ENCODE measurements at places on chromosomes 7 and 10.

DNA sequence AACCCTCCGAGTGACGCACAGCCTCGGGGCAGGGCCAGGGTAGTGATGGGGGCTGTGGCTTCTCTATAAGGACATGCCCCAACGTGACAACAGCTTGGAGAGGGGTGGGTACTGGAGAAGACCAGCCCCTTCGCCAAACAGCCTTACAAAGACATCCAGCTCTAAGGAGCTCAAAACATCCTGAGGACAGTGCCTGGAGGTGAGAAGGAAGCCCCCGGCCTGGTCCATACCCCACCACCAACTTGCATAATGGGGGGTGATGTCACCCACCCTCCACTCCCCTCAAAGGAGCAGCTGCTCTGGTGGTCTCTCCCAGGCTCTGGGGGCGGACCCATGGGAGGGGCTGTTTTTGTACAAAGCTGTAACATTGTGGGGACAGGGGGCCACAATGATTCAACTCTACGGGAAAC lies 15.1 kb downstream of the PRSS2 start:
- DNase-seq: no peak

GRCh38 chr10:55274367-55274766 lies 473.3 kb upstream of the PCDH15 start:
- no peak for DNase-seq

- DNase-seq: no peak
Measured at GRCh38 chr7:78662939-78663338, 790.5 kb downstream of the MAGI2 start.

GRCh38 chr7:112199035-112199655 lies 7.1 kb downstream of the DOCK4 start:
- DNase-seq: no peak

DNA sequence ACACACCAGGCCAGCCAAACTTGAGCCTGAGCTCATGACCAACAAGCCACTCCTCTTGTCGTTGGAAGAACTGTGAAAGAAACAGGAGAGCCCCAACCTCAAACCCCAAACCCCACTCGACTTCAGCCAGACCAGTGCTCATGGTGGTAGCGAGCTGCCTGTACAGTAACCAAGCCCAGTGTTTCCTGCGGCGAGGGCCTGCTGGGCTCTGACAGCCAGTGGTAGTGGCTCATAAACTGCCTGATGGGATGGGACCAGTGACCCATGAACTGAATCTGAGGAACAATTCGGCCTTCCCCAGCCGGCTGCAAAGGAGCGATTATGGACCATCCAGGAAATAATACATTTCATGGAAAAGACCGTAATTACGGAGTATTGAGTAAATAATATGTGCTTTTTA lies 191.9 kb downstream of the RPS24 start:
- no peak for DNase-seq

GRCh38 chr7:8204339-8205030 lies 57.5 kb downstream of the ICA1 start:
- DNase-seq: no peak

DNA sequence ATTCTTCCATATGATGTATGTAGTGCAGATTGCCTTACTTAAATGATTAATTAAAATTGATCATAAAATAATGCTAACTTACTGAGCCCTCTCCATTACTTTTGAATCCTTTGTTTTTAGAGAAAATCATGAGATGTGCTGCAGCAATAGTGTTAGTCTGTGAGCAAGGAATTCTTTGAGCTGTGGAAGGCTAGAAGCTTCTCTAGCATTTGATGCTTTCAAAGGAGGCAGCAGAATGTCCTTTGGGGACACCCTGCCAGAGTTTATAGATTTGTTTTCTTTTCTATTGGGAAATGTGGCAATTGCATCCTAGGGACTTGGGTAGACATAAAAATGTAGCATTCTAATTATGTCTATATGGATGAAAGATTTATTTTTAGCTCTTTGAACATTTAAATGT lies 284.1 kb upstream of the SMIM30 start:
- no peak for DNase-seq

- peak; percentile 62 for DNase-seq
Measured at GRCh38 chr7:105808703-105809590, 67.5 kb downstream of the ATXN7L1 start.

GRCh38 chr10:15469111-15469510 lies 98.0 kb upstream of the FAM171A1 start:
- DNase-seq: no peak

GRCh38 chr7:26182283-26182682 lies 18.3 kb downstream of the HNRNPA2B1 start:
- no peak for DNase-seq

GRCh38 chr10:60093317-60093716 lies 187.0 kb upstream of the CCDC6 start:
- no peak for DNase-seq

- DNase-seq: no peak
Measured at GRCh38 chr7:56375173-56375572, 259.0 kb upstream of the NUPR2 start.

GRCh38 chr7:16838386-16838785 lies 33.6 kb upstream of the AGR2 start:
- DNase-seq: no peak

DNA sequence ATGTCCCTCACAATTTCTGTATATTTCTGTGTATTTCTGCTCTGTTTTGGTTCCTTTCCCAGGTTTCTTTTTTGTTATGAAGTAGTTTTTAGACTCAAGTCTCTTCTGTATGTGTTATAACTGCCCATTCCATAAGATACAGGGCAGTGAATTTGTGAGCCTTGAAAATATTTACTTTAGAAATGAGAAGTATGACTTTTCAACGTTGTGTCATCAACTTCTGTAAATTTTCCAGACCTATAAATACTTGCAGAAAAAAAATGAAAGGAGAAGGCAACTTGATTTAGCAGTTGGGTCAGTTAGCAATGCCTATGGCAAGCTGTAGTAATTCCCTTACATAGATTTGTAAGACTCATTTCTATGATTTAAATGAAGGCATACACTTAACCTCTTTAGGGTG lies 11.5 kb downstream of the EGFR start:
- DNase-seq: no peak

All from colonic mucosa (tissue), 4 donors.